Activated B cell treated with CpG ODN at 0.5 μM for 24 hours (primary cell): ENCODE measurements at places on chromosomes 6 and 20. TPM values are rescaled to one million over a fixed set of nuclear protein-coding genes. Genes with fewer than 3 reads are reported as not detected.

DNA sequence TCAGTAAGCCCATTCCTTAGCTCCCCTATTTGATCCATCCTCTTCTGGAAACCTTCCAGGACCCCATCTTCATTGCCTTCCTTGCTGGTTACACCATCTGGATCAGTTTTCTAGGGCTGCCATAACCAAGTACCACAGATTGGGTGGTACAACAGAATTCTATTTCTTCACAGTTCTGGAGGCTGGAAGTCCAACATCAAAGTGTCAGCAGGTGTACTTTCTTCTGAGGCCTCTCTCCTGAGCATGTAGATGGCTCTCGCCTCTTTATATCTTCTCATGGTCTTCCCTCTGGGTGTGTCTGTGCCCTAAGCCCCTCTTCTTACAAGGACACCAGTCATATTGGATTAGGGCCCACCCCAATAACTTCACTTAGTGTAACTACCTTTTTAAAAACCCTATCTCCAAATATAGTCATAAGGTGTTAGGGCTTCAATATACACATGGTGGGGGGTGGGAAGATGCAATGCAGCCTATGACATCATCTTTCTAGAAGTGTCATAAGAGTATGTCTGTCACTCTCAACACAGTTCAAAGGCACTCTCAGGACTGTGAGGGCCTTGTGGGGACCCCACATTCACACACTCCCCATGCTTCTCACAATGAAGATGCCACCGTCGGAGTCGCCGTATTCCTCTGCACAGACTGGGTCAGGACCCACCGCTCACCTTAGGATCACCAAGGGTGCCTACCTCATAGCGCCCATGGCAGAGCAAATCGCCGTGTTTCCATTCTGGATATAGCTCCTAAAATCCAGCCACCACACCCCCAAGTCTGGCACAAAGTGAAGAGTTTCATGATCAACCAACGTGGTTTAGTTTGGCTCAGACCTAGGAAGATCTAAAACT, 12.2 kb upstream of the PRND start:
- DNase-seq = no peak

The DLK2 gene
- total RNA-seq = 1.4 TPM in 2 replicates

DNA sequence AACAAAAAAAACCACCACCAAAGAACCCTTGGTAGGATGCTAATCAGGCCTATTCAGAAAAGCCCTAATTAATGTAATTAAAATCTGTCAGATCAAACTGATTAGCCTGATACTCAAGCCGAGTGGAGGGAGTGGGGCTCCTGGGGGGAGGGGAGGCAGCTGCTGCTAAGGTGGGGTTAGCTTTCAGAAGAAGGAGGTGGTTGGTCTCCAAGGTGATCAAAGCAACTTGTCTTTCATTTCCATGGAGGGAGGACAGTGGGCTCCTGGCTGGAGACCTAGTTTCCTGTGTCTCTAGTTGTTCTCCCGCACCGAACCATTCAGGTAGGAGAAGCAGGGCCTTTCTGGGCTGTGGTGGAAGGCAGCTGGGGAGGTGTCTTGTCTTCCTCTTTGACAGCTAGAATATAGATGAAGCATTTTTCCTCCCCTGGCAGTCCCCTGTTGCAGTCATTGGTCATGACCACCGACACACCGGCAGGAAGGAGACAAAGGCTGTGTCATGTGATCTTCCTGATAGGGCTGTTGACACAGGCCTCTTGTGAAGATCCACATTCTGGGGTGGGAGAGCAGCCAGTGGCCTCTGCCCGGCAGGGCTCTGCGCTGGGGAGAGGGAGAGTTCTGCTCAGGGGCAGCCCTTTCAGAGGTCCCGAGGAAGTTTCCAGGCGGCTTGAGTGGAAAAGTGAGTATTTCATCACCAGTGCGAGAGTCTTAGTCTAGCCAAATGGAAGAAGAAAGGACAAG, 39.9 kb upstream of the PRDM1 start:
- DNase-seq = no peak

GRCh38 chr6:36422714-36423100, 19.9 kb downstream of the PXT1 start:
- no peak for DNase-seq

The ADGRF1 gene
- not detected in 2 replicates for total RNA-seq

The TMEM239 gene
- not detected in 2 replicates for total RNA-seq

DNA sequence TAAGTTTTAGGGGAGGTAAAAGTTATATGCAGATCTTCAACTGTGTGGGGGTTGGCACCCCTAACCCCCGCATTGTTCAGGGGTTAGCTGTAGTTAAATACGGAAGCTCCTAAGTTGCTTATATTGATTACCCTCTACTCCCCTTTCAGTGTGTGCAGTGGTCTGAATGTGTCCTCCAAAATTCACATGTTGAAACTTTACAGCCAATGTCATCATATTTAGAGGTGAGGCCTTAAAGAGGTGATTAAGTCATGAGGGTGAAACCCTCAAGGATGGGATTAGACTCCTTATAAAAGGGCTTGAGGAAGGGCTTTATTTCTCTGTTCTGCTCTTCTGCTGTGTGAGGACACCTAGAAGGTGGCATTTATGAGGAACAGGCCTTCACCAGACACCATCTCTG, 22.3 kb downstream of the TULP4 start:
- DNase-seq = no peak

- no peak for DNase-seq
Observed at GRCh38 chr6:15824811-15825210, 162.0 kb upstream of the DTNBP1 start.

The PLCB4 gene
- total RNA-seq = not detected in 2 replicates

DNA sequence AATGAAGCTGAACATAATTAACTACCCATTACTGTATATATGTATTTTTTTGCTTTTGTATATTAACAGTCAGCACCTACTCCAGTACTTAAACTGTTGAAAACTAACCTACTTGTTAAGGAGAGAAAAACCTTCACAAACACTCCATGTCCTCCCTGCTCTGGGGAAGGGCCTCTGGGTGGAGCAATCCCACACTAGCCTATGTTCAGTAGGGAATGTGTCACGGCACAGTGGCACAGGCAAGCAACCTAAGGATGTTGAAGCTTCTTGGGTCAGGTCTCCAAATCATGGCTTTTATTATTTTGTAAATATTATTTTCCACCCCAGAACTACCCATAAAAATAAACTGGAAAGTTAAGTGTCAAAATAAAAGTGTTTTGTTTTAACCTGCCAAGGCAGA, 5.3 kb downstream of the MAN1A1 start:
- no peak for DNase-seq

DNA sequence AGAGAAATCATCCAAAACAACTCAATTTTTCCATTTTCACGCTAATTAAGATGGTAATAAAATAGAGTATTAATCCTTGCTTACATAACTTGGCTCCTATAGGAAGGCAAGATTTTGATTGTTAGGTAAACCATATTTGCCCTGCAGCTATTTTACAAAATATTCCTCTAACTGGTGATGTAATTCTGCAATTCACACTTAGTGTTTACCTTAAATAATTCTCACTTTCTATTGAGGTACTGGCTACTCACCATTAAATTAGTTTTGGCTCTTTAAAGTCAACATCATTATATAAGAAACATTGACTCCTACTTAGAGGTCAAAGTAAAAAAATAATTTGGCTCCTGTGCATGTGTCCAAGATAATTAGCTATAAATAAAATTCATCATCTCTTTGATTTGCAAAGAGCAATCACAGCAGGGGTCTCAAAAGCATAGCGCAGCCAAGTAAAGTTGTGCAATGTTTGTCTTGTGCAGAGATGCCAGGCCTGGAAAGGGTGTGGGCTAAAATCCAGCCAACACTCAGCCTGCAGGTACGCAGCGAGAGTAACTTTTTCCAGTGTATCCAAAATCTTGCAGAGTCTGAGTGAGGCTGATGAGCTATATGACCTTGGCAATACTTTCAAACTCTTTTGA, 501.2 kb downstream of the MMUT start:
- DNase-seq = no peak

GRCh38 chr20:2509468-2509781, 710 bp upstream of the ZNF343 start:
- DNase-seq = no peak

The SRMS gene
- 0.16 TPM in 1 of 2 replicates, not detected in the other for total RNA-seq

GRCh38 chr6:113679051-113679450, 178.1 kb upstream of the MARCKS start:
- DNase-seq = no peak

GRCh38 chr20:57621421-57622200, 1.4 kb upstream of the ZBP1 start:
- no peak for DNase-seq

The ENPP1 gene
- total RNA-seq = 0.27 and 1.3 TPM in 2 replicates

GRCh38 chr20:11549172-11550103, 368.3 kb upstream of the BTBD3 start:
- no peak for DNase-seq

DNA sequence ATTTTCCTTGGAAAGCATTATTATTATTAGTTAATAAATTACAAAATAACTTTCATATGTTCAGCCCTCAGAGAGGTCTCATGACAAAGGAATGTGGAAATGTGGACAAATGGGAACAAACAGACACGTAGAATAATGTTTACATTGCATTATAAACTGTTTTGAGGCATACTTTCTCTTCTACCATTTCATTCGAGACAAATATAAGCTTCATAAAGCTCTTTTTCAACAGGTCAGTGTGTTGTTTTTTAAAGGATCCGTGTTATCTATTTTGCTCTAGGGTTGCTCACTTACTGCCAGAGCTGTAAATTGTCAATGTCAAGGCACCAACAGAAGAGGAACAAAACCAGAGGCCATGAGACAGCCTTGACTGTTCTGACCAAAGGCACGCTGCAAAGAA, 256.8 kb downstream of the PHACTR1 start:
- DNase-seq = no peak

The FOXS1 gene
- not detected in 2 replicates for total RNA-seq

DNA sequence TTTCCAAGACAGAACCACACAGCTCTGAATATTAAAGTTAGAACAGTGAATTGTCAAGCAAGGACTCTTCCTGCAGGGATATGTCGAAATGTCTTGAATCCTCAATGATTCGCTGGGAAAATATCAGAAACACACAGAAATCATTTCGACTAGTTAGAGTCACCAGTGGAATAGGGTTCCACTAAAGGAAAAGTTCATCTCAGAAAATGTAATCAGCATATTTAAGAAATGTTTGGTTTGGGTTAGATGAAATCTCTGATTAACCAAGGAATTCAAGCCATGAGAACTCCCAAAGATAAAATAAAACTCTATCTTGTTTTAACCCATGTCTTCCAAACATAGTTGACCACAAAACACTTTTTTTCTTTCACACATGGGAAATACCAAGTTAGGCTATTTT, 621.0 kb upstream of the NRSN1 start:
- no peak for DNase-seq

DNA sequence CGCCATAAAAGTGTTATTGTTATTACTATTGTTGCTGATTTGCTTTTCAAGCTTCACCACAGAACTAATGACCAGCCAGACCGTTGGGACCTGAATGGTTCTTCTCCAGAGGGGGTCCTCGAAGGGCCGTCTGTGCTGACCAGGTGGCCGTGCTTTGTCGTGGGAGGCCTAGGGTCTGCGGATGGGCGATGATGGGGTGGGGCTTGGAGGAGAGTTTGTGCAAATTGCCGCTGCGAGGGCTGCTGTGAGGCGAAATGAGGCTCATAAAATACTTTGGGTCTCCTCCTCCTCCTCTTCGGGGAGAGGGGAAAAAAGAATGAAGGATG, 6.0 kb upstream of the ZBTB22 start:
- DNase-seq = peak; percentile 38

DNA sequence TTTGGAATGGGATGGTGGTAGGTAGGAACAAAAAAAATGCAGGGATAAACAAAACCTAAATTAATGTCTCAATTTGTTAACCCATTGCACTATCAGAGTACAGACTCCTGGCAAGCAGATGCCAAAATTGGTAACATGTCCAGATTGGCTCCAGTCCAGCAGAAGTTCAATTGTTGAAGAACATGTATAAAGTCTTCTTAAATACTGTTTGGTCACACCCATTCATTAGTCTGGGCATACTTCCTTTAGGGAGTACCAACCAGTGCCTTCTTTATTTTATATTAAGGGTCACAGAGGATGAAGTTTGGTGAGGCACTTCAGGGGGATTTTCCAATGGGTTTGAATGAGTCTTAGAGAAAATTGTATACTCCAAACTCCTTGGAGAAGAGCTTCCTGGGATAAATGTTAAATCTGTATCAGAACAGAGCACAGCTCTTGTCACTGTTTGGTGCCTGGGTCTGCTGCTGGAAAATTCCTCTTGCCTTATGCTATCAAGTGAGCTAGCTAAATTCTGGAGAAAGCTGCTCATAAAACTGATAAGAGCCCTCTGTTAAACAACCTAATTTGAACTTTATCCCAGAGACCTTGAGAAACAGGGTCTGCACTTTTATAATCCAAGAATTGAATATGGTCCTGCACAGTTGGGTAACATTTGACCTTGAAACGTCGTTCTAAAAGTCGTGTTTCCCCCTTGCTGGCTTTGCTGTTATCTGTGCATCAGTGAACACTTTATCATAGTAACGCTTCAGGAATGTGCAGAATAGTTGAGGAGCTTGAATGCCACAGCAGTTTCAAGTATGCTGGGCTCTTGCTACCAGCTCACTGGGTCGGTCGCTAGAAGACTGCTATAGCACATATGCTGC, 334.1 kb upstream of the CITED2 start:
- no peak for DNase-seq

The SLC16A10 gene
- 0.02 and 0.13 TPM in 2 replicates for total RNA-seq

DNA sequence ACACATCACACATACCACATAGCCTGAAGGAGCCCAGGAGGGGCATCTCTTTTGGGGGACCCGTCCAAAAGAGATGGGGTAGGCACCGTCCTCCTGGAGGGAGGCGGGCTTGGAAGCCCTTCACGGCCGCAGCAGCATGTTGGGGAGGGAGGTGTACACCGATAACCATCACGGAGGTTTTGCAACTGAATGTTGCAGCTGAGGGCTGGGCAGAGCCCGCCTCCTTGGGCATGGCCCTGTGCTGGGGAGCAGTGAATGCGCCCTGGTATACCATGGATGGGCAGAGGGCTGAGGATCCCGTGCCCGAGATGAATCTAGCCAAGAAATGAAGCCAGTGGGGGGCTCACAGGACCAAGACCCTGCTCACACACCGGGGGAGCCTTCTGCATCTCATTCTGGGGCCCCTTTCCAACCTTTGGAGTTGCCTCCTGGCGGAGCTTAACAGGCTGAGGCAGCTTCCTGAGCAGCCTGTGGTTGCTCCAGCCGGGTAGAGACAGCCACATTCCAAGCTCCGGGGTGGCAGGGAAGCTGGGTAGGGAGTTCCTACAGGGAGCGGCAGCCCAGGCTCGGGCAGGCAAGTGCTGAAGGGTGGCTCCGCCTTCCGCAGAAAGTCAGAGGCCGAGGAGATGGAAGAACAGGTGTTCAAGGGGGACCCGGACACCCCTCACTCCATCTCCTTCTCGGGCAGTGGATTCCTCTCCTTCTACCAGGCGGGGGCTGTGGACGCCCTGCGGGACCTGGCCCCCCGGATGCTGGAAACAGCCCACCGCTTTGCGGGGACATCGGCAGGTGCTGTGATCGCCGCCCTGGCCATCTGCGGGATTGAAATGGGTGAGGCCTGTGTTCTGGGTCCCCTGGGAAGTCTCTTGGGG, at the start of gene PNPLA1:
TSS of gene PNPLA1 (plus strand) at position 227 of the 872 bp plus-strand sequence. CDS start at position 627, 400 bp downstream.
- no peak for DNase-seq

DNA sequence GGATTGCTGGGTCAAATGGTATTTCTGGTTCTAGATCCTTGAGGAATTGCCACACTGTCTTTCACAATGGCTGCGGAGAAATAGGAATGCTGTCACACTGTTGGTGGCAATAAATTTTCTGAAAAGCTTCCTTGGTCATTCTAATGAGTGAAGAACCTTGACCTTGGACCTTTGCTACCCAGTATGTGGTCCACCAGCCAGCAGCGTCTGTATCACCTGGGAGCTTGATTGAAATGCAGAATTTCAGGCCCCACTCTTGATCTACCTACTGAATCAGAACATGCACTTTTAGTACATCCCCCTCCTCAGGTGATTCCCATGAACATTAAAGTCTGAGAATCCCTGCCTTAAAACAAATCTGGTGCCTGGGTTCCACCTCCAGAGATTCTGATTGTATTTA, 27.5 kb upstream of the GLP1R start:
- DNase-seq = no peak
